ENCODE measurements at places on chromosomes 1 and 21. TPM values are rescaled to one million over a fixed set of nuclear protein-coding genes. Genes with fewer than 3 reads are reported as not detected.

Gene SPATA45
- not detected for total RNA-seq

Gene KRTAP7-1
- not detected for total RNA-seq

Gene FCRL5
- total RNA-seq = not detected

Gene AKT3
- 25.9 TPM for total RNA-seq

Gene MYBPH
- total RNA-seq = not detected

Gene TMEM167B
- total RNA-seq = 22.1 TPM

Gene ADAMTSL4
- total RNA-seq = not detected

Gene FYB2
- 8.9 TPM for total RNA-seq

Gene KCNA2
- 0.09 TPM for total RNA-seq

Gene FCER1A
- not detected for total RNA-seq

Gene CTSS
- not detected for total RNA-seq

Gene NUP210L
- not detected for total RNA-seq

Gene C1orf105
- 0.34 TPM for total RNA-seq

Gene ATP1A4
- 0.17 TPM for total RNA-seq

Gene C1orf21
- total RNA-seq = 117 TPM

Gene RUNX1
- 0.19 TPM for total RNA-seq

Gene NBPF6
- total RNA-seq = not detected

Gene KLHDC9
- total RNA-seq = 22.6 TPM

Gene MRPL39
- 63.1 TPM for total RNA-seq

Gene OR10Z1
- not detected for total RNA-seq

Gene AKR7A2
- 92.3 TPM for total RNA-seq

Gene TNFRSF4
- total RNA-seq = not detected

Gene ARHGAP30
- total RNA-seq = 0.06 TPM

Gene PLPPR4
- 0.46 TPM for total RNA-seq

Gene ANGPTL3
- total RNA-seq = not detected

Gene TDRD5
- 0.09 TPM for total RNA-seq

Gene DENND2D
- not detected for total RNA-seq

Gene MIS18A
- total RNA-seq = 64.0 TPM

Gene TSPAN2
- total RNA-seq = 19.7 TPM

Gene TLCD4
- total RNA-seq = 3.2 TPM

Gene CD247
- total RNA-seq = 1.5 TPM

Gene ESRRG
- 2.1 TPM for total RNA-seq

Gene CNIH3
- total RNA-seq = 2.5 TPM

Gene LINGO4
- total RNA-seq = not detected

Gene PTAFR
- not detected for total RNA-seq

Gene NTNG1
- 0.62 TPM for total RNA-seq

Gene LORICRIN
- total RNA-seq = not detected

Gene CHRM3
- 4.5 TPM for total RNA-seq

Gene FCRLA
- total RNA-seq = not detected

Gene PROK1
- total RNA-seq = 0.12 TPM

Gene CFHR4
- not detected for total RNA-seq

Gene CHIA
- not detected for total RNA-seq

Gene GBP6
- not detected for total RNA-seq

Gene NHLH1
- total RNA-seq = 0.22 TPM

Gene THEM5
- not detected for total RNA-seq

Gene SIPA1L2
- total RNA-seq = 19.5 TPM

Gene LIPI
- not detected for total RNA-seq

Gene KDM5B
- total RNA-seq = 283 TPM

Gene MIER1
- 31.3 TPM for total RNA-seq

Gene GPR25
- not detected for total RNA-seq

Gene CYP4A11
- total RNA-seq = not detected

Gene HHAT
- total RNA-seq = 15.4 TPM

Gene RGS13
- total RNA-seq = not detected

Gene RCSD1
- 0.06 TPM for total RNA-seq

Gene RORC
- not detected for total RNA-seq

Gene RAB7B
- total RNA-seq = 0.22 TPM

Gene S1PR1
- 8.7 TPM for total RNA-seq
